ENCODE measurements at places on chromosomes 5 and 9.

- DNase-seq: no peak
These were observed 5.2 kb downstream of the RFX3 start for GRCh38 chr9:3520564-3520963.

GRCh38 chr5:172642926-172643871 is 2.1 kb downstream of the NEURL1B start:
- no peak for DNase-seq

- no peak for DNase-seq
These were observed 28.3 kb downstream of the PRRX2 start for GRCh38 chr9:129693741-129694140.

DNA sequence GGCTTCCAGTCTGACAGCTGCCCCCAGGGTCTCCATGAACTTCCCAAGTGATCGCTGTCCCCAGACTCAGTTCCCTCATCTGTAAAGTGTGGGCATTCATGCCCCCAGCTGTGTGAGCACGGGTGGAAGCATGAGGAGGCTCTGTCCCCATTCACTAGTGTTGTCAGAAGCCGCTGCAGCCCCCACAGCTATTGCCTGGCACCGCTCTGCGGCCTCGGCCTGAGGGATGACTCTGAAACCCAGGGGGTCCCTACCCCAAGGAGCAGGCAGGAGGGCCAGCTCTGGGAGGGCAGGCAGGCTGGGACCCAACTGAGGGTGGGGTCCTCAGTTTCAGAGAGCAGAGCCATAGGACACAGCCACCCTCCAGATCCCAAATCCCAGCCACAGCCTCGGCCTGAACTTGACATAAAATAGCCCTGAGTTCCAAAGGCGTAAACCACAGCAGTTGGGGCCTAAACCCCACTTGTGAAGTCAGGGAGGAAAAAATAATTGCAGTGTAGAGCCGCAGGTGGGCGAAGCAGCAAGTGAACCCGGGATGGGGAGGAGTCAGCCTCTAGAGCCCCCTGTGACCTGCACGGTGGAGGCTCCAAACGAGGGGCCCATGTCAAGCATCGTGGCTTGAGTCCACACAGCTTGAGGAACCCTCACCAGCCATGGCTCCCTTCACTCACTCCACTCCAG is 66.0 kb upstream of the ADAMTS2 start:
- no peak for DNase-seq

GRCh38 chr5:66193419-66193818 is 49.3 kb downstream of the SREK1 start:
- DNase-seq: no peak

- no peak for DNase-seq
These were observed 129.0 kb upstream of the WWC1 start for GRCh38 chr5:168162464-168162863.

DNA sequence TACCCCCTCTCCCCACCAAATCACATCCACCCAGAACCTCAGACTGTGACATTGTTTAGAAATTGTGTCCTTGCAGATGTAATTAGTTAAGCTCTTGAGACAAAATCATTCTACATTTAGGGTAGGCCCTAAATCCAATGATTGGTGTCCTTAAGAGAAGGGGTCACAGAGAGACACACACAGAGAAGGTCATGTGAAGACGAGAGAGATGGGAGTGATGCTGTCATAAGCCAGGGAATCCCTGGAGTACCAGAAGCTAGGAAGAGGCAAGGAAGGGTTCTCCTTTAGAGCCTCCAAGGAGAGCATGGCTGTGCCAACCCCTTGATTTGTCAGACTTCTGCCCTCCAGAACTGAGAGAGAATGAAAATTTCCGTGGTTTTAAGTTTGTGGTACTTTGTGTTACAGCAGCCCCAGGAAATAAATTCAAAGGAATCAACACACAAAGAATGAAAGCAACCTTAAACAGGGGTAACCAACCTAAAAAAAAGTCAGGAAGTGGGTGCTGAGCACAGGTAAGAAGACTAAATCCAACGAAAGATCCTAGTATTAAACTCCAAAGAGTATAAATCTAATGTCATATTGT is 33.6 kb downstream of the TIMD4 start:
- peak; percentile 7 for DNase-seq

DNA sequence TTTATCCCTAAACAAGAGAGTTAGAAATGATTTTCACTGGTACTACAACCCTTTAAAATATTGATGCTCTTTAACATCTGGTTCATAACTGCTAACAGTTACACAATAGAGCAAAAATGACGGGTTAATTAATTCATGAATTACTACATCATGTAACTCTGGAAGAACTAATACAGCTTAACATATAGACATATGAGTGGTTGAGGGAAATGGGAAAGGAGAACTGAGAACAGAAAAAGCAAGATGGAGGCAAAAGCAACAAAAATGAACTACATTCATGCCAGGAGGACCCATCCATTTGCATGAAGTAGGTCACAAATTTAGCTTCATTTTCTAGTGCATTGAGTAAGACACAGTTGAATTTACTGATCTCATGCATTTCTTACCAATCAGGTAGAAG is 61.8 kb downstream of the C9 start:
- no peak for DNase-seq

DNA sequence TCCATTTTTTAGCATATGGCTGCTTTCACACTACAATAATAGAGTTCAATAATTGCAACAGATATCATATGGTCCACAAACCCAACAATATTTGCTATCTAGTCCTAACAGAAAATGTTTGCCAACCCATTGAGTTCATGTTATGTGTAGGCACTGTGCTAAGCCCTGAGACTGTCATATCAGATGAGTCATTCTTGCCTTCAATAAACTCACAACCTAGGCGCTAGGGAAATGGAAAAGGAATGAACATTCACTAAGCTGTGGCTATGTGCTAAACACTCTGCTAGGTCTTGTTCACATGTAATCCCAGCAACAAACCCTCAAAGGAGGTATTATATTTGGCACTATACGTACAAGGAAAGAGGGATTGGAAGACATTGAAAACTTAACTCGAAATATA is 8.4 kb upstream of the TIMD4 start:
- DNase-seq: no peak

GRCh38 chr5:125484742-125485641 is 738.6 kb upstream of the ZNF608 start:
- DNase-seq: no peak

- no peak for DNase-seq
These were observed 272.4 kb downstream of the SLF1 start for GRCh38 chr5:94890907-94891306.

DNA sequence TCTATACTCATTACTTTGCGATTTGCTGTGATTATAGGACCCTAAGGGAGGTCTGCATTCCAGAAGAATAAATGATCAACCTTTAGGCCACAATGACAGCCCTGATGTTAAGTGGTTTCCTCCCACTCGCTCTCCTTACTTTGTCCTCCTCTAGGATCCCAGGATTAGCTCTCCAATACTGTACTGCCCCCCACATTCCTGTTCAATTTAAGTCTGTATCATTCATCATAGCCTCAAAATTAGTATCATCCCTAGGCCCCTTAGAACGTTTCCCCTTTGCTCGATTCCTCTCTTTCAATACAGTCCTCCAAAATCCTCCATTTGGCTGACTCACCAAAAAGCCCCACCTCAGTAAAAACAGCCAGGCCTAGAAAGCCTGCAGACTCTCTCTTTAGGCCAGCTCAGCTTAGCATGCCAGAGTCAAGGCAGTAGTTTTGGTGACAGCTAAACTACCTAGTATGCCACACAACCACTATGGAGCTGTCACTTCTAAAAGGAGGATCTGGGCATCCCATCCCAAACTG is 24.4 kb downstream of the RNF145 start:
- DNase-seq: peak; percentile 41

DNA sequence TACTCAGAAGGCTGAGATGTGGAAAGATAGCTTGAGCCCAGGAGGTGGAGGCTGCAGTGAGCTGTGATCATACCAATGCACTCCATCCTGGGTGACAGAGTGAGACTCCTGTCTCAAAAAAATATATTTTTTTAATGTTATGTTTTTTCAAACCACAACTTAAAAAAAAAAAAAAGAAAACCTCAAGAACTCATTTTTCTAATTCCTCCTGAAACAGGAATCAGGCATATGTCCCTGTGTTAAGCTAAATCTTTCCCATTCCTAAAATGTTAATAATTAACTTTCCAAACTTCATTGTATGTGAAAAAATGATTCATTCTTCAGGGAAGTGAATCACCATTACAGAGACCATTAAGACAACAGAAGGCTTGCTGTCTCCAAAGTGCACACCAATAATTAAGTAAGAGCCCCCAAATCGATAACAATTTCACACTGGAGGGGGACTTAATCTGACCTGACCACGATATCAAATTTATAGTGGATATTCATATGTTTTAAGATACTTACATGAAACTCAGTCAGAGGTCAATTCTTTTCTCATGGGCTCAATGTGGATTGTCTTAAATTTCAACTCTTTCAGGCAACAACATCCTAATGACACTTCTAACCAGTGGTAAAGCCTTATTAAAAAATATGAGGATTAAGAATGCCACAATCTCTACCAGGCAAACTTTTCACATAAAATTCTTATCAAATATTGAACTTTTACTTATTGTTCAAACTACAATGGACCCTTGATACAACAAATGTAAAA is 5.2 kb downstream of the CEMIP2 start:
- DNase-seq: no peak

- peak; percentile 41 for DNase-seq
These were observed 21.2 kb upstream of the RNU6ATAC start for GRCh38 chr9:134185536-134186011.

DNA sequence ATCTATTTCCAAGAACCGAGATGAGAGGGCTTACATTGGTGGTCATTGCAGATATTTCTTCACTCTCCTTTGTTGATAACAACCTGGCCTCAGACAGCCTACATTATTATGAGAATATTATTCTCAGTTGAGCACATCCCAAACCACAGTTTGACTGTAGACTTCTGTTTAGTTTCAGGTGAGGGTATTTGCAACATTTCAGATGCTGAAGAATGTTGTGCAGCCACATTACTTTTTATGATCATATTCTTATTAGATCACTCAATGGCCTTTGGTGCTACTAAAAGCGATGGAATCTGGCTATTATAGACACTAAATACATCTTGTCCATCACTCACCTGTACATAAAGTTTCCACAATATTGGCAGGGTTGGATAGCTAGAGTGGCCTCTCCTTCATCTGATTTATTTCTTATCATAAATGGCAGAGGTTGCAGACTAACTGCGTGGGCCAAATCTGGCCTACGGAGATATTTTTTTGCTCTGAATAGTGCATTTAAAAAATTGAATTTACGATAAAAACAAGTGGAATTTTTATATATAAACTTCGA is 26.2 kb upstream of the RICTOR start:
- DNase-seq: no peak

DNA sequence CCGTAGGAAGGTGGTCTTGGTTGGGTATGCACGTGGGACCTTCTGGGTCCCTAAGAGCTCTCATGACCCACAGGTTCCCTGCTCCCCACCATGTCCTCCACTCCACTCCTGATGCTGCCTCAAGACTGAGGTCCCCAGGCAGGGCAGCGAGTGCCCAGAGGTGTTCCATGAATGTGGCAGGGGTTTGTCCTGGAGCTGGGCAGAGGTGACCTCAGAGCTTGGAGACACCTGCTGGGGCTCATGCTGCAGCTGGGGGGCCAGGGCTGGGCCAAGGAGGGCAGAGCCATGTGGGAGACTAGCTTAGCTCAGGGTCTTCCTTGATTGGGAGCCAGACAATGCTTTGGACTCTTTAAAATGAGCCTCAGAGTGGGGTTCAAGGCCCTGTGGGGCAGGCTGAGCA is 74.0 kb upstream of the PITX1 start:
- no peak for DNase-seq

GRCh38 chr5:152329207-152329606 is 75.9 kb downstream of the NMUR2 start:
- DNase-seq: no peak

DNA sequence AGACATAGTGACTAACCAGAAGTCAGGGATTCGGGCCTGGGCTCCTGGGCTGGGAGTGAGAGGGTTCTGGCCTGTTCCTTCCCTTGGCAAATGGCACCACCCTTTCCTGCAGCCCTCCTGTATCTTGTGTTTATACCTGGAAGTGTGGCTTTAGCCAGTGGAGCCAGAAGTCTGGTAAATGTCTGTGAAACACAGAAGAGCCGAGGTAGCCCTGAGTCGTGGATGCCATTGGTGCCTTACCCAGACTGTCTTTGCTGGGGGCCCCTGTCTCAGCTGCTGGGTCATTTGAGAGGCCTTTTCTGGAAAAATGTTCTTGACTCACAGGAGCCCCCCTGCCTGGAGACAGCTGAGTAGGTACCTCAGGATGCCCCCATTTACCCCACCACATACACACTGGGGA is 95.7 kb upstream of the BASP1 start:
- no peak for DNase-seq

DNA sequence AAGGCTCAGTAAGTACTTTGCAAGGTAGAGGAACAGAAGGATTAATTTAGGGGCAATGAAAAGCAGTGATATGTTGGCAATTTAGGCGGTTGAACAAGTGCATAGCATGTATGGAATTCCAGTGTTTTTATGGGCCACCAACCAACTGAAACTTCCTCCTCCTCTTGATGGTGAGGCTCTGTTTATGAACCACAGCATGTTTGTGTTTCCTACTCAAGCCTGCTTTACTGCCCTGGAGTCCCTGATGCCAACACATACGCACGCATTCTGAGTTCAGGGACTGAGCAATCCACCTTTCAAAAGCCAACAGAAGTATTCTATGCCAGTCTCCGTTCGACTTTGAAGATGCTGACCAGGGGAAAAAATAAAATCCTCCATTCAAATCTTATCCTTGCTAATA is 417.5 kb downstream of the EFNA5 start:
- DNase-seq: no peak

DNA sequence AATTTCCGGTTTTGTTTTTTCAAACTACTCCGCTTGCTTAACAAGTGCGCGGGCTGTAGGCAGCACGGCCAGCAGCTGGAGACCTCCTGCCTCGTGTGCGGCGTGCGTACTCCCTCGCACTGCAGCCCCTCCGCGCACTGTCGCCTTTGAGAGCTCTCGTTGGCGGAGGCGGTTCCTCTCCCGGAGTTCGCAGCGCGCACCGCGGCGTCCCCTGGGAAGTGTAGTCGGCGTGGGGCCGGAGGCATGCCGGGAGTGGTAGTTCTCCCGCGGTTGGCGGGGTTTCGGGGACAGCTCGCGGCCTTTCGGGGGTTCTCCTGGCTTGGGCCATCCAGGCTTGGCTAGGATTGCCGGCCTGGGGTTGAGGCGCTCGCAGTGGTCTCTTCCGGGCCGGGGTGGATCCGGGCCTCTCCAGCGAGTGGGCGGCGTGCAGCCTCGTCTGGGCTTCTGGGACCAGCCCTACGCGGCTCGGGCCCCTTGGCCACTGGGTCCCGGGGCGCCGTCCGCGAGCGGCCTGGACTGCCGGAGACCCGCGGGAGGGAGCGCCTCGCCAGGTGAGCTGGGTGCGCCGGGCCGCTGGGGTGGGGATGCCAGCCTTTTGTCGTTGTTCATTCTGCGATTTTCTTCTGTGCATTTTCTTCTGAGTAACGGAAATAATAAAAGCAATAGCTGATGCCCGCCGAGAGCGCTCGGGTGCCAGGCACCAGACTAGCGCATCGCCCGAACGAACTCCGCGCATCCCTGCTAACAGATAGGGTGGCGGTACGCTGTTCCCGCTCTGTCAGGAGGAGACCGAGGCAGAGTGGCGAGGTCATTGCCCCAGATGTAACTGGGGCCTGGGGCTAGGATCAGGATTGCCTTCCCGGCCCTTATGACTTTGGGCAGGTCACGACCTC is at the start of gene ZNF354C:
Gene ZNF354C (plus strand): TSS at position 258 of the 893 bp plus-strand sequence. CDS start 1,696 bp downstream, outside the sequence.
- DNase-seq: peak; percentile 90

All from activated naive CD8-positive, alpha-beta T cell treated with anti-CD3 and anti-CD28 coated beads for 36 hours (primary cell).